ENCODE measurements at places on chromosomes 2 and 18. TPM values are rescaled to one million over a fixed set of nuclear protein-coding genes. Genes with fewer than 3 reads are reported as not detected.
A peak's percentile ranks its signal among the peaks of the same experiment; 100 is the strongest.

PPP1R1C gene
- total RNA-seq, result 0.27 TPM

- no peak for DNase-seq
- H3K36me3 ChIP-seq, result no peaks in the 10 kb centered on the region
- no peaks in the 10 kb centered on the region for H3K27me3 ChIP-seq
- no peak overlapping the region for H3K4me3 ChIP-seq
- H3K27ac ChIP-seq, result no peak overlapping the region
Measured at GRCh38 chr2:6748406-6749067, 117.2 kb downstream of the CMPK2 start.

ZAP70 gene
- 53.4 TPM for total RNA-seq

DNA sequence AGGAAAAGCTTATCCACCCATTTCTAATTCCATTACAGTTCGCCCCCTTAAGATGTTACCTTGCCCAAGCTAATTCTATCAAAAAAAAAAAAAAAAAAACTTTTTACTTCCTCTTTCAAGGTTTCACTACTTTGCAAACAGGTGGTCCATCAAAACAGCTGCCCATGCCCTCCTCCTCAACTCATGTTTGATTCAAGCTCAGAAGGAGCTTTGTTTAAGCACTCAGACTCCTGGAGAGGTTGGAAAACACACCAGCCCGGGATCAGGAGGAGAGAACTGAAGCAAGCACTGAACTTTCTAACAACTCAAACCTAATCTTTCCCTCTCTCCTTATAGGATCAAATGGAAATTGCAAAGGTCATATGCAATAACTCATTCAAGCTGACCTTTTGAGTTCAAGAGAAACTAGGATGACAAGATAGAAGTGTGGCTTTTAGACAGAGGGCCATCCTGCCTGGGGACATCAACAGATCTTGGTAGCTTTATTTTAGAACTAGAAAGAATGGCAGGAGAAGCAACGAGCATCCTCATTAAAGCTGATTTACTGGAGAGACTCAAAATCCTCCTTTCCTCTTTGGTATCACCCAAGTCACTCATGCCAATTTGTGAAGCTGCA, 28.3 kb upstream of the FZD7 start:
- no peak overlapping the region for H3K27ac ChIP-seq
- H3K4me1 ChIP-seq, result no peaks in the 10 kb centered on the region
- no peaks in the 10 kb centered on the region for H3K36me3 ChIP-seq
- peaks cover 8% of the 10 kb centered on the region for H3K27me3 ChIP-seq

DNA sequence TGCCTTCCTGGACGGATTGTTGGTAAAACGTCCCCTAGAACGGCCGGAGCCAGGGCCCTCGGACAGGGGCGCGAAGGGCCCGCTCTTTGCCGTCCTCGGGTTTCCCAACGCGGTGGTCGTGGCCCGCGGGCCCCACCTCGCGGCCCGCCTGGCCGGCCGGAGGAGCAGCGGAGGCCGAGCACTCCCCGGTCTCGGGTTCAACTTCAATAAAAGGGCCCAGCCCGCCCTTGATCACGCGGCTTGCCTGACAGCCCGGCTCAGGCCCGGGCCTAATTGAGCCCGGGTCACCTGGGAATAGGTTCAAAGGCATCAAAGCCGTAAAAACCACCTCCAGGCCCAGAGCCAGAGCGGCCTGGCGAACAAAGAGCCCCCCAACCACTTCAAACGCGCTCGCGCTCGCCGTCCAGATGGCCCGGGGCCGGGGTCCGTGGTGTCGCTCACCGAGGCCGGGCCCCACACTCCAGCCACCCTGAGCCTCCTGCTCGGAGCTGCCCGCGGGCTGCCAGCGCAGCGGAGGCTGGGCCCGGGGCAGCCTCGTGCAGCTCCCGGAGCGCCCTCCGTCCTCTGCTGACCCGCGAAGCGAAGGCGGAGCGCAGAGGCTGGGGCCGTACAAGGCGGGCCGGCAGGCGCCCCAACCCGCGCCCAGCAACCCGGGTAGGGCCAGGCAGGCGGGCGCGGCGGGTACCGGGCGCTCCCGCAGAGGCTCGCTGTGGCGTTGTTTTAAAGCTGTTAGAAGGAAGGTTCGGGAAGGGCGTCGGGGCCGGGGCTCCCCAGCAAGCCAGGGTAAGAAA, 1.1 kb upstream of the TWIST2 start:
- peaks cover 96% of the 10 kb centered on the region for H3K27me3 ChIP-seq
- H3K27ac ChIP-seq, result no peak overlapping the region
- peak overlapping the region; percentile 58 for H3K4me3 ChIP-seq
- no peaks in the 10 kb centered on the region for H3K36me3 ChIP-seq

DNA sequence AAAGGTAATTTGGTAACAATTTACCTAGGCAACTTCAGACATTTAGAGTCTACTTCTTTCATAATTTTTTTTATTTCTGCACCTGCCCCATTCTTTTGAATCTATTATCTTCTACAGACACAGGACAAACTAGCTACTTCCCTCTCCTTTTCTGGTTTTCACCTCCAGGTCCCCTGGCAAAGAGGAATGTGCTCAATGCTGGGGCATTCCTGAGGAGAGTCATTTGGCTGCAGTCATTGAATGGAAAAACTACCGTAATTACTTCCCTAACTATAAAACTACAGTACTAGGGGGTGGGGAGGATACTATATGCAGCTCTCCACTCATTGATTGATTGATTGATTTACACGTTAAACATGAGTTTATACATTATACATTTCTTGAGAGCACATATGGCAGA, 11.2 kb upstream of the ARHGAP28 start:
- no peak for DNase-seq
- no peak overlapping the region for H3K27ac ChIP-seq
- H3K4me1 ChIP-seq, result no peaks in the 10 kb centered on the region
- H3K36me3 ChIP-seq, result no peaks in the 10 kb centered on the region
- H3K4me3 ChIP-seq, result no peak overlapping the region

- H3K27me3 ChIP-seq, result no peaks in the 10 kb centered on the region
- no peaks in the 10 kb centered on the region for H3K36me3 ChIP-seq
- H3K4me3 ChIP-seq, result no peak overlapping the region
Measured at GRCh38 chr2:75592030-75592429, 31.3 kb upstream of the EVA1A start.

- H3K36me3 ChIP-seq, result no peaks in the 10 kb centered on the region
- H3K4me1 ChIP-seq, result no peaks in the 10 kb centered on the region
- H3K4me3 ChIP-seq, result no peak overlapping the region
- H3K27me3 ChIP-seq, result no peaks in the 10 kb centered on the region
- H3K27ac ChIP-seq, result no peak overlapping the region
Measured at GRCh38 chr18:5574843-5575242, 31.0 kb upstream of the EPB41L3 start.

DNA sequence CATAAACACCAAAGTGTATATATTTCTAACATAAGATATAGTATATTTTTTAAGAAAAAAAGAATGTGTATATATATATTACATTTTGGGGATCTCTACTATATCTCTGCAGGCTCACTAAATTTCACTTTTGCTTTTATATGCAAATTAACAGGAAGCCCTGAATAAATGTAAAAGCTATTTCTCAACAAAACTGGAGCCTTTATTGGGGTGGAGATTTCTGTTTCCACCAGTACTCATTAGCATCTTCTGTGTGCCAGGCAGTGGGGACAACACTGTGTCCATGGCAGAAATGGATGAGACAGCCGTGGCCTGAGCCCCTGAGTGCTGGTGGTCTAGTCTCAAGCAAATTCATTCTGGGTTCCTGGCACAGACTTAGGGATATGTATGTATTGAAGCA, 41.3 kb downstream of the C18orf63 start:
- no peaks in the 10 kb centered on the region for H3K27me3 ChIP-seq
- no peak overlapping the region for H3K27ac ChIP-seq
- H3K4me1 ChIP-seq, result peaks cover 3% of the 10 kb centered on the region
- no peak for DNase-seq
- no peak overlapping the region for H3K4me3 ChIP-seq
- no peaks in the 10 kb centered on the region for H3K36me3 ChIP-seq

DNA sequence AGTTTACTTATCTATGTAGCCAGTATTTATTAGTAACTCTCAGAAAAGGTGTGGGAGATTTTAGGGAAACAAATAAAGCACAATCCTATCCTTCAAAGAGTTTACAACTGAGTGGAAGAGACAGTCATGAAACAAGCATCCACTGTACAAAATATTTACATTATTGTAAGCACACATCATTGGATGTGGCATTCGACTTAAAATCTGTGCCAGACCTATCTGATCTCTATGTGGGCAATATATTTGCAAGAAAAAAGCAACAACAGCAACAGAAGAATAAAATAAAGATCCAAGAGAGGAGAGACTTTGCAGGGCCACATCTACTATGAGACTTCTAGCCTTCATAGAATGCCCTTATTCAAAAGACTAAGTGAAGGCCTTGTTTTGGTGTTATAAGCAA, 882.1 kb upstream of the PIK3C3 start:
- H3K4me3 ChIP-seq, result no peak overlapping the region
- no peaks in the 10 kb centered on the region for H3K4me1 ChIP-seq
- H3K27ac ChIP-seq, result no peak overlapping the region

- H3K27ac ChIP-seq, result no peak overlapping the region
- H3K4me1 ChIP-seq, result no peaks in the 10 kb centered on the region
- no peak for DNase-seq
- no peaks in the 10 kb centered on the region for H3K36me3 ChIP-seq
- no peak overlapping the region for H3K4me3 ChIP-seq
- H3K27me3 ChIP-seq, result no peaks in the 10 kb centered on the region
Measured at GRCh38 chr2:75174981-75175380, 24.3 kb downstream of the TACR1 start.

DNA sequence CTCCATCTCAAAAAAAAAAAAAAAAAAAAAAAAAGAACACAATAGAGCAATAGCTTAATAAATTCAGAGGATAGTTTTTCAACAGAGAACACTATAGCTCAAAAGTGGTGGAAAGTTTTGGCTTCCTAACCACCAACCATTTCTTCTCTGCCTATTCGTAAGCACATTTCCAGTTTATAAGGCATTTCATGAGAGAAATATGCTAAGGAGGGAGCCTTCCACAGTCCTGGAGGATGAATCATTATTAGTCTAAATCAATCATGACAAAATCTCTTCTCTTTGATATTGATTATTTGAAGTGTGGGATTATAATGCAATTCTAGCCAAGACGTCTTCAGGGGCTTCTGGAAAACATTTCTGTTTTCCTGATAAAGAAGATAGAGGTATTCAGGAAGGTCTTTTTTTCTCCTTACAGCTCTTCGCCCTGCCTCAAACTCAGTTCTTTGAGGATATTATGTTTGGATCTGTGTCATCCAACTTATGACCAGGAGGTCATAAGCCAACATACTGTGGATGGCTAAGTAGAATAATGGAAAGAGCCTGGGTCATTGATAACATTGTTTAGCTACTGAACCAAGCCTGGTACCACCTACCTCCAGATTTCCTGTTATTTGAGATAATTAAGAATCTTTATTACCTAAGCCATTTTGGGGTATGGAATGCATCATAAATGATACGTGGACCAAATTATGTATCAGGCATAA, 207.3 kb downstream of the TRIB2 start:
- no peaks in the 10 kb centered on the region for H3K27me3 ChIP-seq
- no peaks in the 10 kb centered on the region for H3K4me1 ChIP-seq
- no peak overlapping the region for H3K27ac ChIP-seq
- H3K36me3 ChIP-seq, result no peaks in the 10 kb centered on the region

CFAP221 gene
- total RNA-seq, result 1.1 TPM

DNA sequence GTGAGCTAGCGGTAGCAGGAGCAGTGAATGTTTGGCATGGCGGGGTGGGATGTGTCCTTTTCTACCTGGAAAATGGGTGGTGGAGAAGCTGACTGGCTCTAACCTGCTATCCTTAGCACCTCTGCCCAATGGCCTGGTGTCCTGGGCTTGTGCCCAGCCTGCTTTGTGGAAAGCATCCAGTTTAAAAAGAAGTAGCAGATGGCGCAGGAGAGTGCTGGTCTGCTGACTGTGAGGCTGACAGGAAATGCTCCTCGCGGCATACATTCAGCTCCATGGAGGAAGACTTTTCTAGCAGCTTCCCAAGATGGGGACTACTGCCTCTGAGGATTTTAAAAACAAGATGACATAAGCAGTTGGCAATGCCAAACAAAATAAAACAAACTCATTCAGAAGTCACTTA, 56.2 kb upstream of the LYPD6B start:
- H3K4me3 ChIP-seq, result no peak overlapping the region
- no peak overlapping the region for H3K27ac ChIP-seq
- no peaks in the 10 kb centered on the region for H3K4me1 ChIP-seq
- H3K36me3 ChIP-seq, result no peaks in the 10 kb centered on the region
- DNase-seq, result no peak

DNA sequence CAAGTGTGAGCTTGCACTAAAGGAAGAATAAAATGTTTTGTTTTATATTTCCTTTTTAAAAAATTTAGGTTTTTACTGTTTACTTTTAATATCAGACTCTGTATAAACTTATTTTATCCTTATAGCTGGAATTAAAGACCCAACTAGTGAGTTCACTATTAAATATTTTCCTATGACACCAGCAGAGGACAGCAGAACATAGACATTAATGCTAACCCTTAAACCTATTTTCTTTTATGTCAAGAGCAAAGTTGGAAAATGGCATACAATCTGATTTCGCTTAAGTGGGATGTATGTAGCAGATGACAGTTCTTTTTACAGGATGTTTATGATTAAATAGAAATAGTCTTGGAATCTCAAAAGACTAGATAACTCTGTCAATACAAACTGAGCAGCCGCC, 188.2 kb upstream of the XIRP2 start:
- no peaks in the 10 kb centered on the region for H3K4me1 ChIP-seq
- no peaks in the 10 kb centered on the region for H3K27me3 ChIP-seq
- H3K4me3 ChIP-seq, result no peak overlapping the region
- no peak for DNase-seq

DNA sequence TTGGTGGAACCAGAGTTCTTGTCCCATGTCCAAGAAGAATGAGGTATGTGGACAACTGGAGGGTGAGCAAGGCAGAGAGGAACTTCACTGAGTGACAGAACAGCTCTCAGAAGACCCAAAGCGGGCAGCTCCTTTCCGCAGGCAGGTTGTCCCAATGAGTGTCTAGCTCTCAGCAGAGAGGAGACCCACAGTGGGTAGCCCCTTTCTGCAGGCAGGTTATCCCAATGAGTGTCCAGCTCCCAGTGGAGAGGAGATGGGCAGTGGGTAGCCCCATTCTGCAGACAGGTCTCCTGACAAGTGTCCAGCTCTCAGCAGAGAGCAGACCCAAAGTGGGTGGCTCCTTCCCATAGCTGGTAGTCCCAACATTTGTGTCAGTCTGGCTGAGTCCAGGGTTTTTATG, 69.6 kb downstream of the SRBD1 start:
- H3K36me3 ChIP-seq, result peaks cover 87% of the 10 kb centered on the region
- no peak for DNase-seq
- no peaks in the 10 kb centered on the region for H3K4me1 ChIP-seq

DNA sequence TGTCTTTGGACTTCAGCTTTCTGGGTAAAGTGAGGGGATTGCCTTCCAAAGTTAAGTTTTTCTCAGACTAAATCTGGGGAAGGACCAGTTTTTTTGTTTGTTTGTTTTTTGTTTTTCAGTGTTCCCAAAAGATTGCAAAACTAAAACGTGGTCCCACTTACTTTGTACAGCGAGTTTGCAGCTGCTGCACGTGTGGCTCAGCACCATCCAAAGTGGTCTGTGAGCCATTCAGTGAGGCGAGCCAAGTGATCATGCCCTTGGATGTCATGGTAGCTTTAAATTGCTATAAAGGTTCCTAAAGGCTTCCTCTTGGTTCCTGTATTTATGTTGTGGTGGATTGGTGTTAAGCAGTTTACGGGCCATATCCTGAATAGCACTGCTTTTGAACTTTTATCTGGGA, 23.0 kb downstream of the TET3 start:
- no peaks in the 10 kb centered on the region for H3K36me3 ChIP-seq
- peaks cover 24% of the 10 kb centered on the region for H3K4me1 ChIP-seq
- H3K27ac ChIP-seq, result no peak overlapping the region

- H3K4me1 ChIP-seq, result no peaks in the 10 kb centered on the region
- H3K36me3 ChIP-seq, result no peaks in the 10 kb centered on the region
- no peak overlapping the region for H3K4me3 ChIP-seq
Measured at GRCh38 chr2:102664471-102664909, 45.1 kb downstream of the SLC9A2 start.

GRCh38 chr2:105224444-105224843, 17.1 kb upstream of the GPR45 start:
- no peak overlapping the region for H3K4me3 ChIP-seq
- H3K27ac ChIP-seq, result no peak overlapping the region
- no peaks in the 10 kb centered on the region for H3K4me1 ChIP-seq
- H3K36me3 ChIP-seq, result no peaks in the 10 kb centered on the region
- no peak for DNase-seq
